Central memory CD8-positive, alpha-beta T cell (primary cell): ENCODE measurements at places on chromosomes 4 and X.

- DNase-seq: no peak
Measured at GRCh38 chr4:98627531-98628257, 30.7 kb downstream of the TSPAN5 start.

- no peak for DNase-seq
Measured at GRCh38 chrX:96843566-96843965, 40.1 kb upstream of the RPA4 start.

- DNase-seq: no peak
Measured at GRCh38 chr4:6383929-6384328, 88.5 kb downstream of the PPP2R2C start.

- peak; percentile 76 for DNase-seq
Measured at GRCh38 chr4:1870328-1870577, 940 bp upstream of the NSD2 start.

- no peak for DNase-seq
Measured at GRCh38 chrX:21837056-21837455, 2.4 kb upstream of the MBTPS2 start.

GRCh38 chr4:76747563-76747962 lies 150.4 kb downstream of the SOWAHB start:
- DNase-seq: no peak

GRCh38 chr4:37892641-37893040 lies 1.8 kb downstream of the TBC1D1 start:
- DNase-seq: no peak

DNA sequence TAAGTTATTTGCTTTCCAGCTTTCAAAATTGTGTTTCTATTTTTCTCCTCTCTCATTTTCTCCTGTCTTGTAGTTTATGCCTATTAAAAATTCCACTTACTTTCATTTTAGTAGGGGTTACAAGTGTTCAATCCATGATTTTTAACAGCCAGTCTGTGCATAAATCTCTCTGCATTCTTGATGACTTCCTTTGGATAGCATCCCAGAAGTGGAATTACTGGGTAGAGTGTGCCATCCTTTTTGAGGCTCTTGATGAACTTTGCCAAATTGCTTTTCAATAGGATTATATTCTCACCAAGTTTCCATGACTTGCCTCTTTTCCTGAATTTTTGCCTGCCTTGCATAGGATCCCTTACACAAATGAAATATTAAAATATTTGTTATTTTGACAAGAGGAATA lies 58.5 kb downstream of the DIPK2B start:
- no peak for DNase-seq

DNA sequence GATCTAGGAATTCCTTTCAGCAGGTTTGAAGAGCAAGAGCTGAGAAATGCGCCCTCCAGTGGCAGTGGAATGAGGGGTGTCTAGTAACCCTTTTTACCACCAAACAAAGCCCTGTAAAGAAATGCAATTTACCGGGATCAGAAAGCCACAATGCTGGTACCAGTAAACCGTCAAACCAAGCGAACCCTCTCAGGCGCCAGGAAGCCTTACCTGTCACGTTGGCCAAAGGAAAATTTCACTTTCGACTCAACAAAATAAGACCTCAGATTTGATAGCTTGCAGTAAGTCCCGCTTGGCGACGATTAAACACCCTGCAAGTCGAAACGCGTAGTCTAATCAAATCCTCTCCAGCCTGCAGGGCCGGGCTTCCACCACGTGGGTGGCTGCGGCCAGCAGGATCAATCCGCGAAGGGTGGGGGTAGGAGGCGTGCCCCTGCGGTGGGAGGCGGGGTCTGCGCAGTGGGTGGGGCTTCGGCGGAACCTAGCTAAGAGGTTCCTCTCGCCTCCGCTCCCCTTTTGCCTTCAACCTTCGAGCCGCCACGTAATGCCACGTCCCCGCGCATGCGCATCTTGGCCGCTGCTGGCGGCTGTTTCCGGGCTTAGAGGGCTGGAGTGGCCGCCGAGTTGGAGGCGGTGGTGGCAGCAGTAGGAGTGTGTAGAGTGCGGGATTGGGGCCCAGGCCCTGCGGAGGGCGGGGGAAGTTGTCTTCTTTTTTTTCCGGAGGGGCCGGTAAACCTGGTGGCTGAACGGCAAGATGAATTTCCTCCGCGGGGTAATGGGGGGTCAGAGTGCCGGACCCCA lies at the start of gene USO1:
Gene USO1 (plus strand): TSS at position 512 of the 801 bp plus-strand sequence. CDS start 243 bp downstream, at position 755.
- DNase-seq: peak; percentile 100

DNA sequence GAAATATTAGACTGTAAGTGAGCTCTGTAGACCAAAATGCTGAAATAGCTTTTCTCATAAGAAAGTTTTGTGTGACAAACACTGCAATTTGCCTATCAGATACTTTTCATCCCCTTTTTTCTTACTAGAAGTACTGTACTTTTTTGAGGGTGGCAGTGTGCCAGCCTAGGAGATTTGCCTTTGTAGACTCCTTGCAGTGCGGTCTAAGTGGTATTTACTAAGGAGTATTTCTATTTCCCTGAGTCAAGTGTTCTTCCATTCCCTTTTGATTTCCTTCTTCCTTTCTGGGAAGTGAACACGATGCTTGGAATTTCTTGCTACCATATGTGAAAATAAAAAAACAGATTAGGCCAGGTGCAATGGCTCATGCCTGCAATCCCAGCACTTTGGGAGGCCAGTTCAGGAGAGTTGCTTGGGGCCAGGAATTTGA lies 34.6 kb downstream of the PDLIM5 start:
- DNase-seq: no peak

- DNase-seq: no peak
Measured at GRCh38 chr4:2819244-2820215, 24.1 kb upstream of the ADD1 start.

DNA sequence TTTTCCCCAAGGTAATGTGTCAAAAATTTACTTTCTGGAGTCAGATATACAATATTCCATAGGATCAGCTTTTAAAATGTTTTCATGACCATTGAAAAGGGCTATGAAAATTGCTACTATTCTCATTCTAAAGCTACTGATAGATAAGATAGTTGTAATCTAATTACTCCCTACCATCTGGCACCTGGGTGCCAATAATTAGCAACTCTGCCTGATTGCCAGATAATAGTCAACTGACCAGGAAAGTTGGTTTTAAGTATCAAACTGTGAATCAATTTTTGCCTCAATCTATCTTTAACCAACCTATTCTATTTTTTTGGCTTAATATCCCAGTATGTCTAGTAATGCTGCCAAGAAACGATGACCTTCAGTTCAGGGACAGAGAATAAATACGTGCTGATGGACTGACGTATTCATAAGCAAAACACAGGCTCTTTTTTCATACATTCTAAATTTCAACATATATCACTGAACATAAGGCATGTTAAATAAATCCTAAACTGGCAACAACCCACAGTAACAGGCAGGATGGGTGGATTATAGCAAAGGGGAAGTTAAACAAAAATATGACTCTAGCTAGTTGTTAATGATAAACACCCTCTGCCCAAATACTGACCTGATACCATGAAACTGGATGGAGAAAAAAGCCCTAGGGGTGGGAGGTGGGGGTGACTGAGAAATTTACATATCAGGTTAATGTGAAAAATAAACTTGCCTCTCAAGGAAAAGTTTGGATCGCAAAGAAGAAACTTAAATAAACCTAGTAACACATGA lies 18.2 kb downstream of the SH3RF1 start:
- DNase-seq: no peak

DNA sequence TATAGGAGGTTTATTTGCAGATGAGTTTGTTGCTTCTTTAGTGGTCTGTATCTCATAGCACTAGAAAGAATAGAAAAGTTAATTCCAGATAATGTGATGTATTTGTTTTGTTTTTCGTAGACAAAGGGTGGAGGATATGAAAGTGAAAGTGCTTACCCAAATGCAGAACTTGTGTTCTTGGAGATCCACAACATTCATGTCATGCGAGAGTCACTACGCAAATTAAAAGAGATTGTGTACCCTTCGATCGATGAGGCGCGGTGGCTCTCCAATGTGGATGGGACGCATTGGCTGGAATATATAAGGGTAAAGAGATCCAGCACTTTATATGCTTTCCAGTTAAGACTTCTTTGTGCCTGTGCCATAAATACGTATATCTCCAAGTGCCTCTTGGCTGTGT lies 43.3 kb downstream of the MTMR1 start:
- no peak for DNase-seq

GRCh38 chr4:146485968-146486367 lies 35.8 kb downstream of the SLC10A7 start:
- DNase-seq: no peak

- no peak for DNase-seq
Measured at GRCh38 chr4:25847329-25847728, 15.5 kb downstream of the SEL1L3 start.

DNA sequence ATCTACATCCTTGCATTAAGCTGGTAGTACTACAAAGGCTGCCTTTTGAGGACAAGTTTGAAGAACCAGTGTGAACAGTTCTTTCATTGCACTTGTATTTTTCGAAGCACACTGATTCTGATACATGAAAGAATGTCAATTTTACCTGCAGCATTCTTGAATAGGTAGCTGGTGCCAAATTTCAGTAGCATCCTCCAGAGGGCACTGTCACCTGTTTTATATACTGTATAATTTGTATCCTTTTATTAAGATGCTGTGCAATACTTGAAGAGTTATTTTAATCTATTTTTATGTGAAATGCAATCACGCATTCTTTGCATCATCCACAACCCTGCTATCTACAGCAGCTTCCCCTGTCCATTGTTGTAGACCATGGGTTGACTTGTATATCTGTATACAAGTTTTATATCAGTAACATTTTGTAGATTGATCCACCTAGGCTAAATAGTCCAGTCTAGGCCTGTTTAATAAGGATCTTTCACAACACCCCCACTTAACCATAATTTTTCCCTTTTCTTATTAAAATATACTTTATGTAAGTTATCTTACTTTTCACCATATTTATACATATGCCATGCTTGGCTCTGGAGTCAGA lies 325.7 kb downstream of the PCDH7 start:
- no peak for DNase-seq

GRCh38 chrX:124194901-124195300 lies 137.6 kb upstream of the TEX13D start:
- no peak for DNase-seq

- no peak for DNase-seq
Measured at GRCh38 chrX:126551725-126552312, 795 bp downstream of the DCAF12L1 start.

GRCh38 chrX:41350150-41350975 lies 16.4 kb downstream of the DDX3X start:
- DNase-seq: no peak

- no peak for DNase-seq
Measured at GRCh38 chr4:5043579-5043978, 7.7 kb upstream of the STK32B start.

DNA sequence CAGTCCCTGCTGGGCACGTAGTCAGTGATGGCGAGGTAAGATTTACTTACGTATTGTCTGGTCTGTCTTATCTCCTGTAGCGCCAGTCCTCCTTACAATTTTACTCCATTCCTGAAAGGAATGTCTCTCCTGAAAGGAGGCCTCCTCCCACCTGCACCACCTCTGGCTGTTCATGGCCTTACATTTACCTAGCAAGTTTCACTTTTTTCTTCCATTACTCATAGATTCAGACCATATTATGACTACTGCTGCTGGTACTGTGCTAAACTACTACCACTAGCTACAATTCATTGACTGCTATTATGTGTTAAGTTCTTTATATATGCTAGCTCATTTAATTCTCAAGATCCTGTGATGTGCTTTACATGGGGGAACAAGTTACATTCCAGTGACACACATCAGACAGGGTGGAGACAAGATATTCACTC lies 189.9 kb downstream of the BMPR1B start:
- no peak for DNase-seq

DNA sequence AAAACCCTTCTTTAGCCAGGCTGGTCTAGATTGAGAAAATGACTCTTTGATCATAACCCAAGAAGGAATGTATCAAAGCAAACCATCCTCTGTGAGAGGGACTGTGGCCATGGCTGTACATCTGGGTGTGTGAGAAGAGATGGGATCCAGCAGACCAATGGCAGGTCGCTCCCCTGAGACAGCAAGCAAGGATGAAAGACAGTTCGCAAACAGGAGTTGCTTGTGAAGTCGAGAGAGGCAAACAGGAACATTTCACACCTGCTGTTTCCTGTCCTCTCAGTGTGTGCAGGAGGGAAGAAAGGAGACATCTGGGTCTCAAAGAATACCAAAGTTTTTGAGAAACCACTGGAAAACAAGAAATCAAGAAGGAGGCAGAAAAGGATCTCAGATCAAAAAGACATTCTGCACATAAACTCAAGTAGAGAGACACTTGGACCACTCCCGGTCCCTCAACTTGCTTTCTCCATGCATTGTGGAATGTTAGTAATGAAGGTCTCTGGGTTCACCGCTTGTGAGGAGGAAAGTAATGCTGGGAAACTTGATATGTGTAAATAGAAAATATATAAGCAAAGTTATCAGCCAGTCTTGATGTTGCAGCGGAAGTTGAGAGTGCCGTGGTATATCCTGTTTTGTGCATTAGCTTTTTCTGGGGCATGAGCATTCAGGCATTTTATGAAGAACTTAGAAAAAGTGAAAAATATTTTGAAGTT lies 327.5 kb downstream of the BMPR1B start:
- no peak for DNase-seq

DNA sequence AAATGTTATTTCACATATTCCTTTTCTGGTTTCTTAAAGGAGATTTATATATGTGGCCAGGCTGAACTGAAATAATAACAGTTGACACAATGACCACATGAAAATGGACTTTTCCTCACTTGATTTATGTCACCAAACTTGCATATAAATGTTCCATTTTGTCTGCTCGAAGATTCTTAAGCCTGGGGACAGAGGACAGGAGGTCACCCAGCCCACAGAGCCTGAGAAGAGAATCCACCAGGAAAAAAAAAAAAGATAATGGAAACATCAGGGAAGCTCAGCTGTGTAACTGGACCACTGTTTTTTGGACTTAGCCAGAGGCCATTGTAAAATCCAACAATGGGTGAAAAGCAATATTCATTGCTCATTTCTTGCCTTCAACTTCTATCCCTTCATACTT lies 359.0 kb upstream of the FGF16 start:
- no peak for DNase-seq

- no peak for DNase-seq
Measured at GRCh38 chr4:189597341-189597740, 343.3 kb upstream of the FRG1 start.

GRCh38 chr4:83734576-83734975 lies 198.7 kb downstream of the GPAT3 start:
- DNase-seq: no peak

GRCh38 chr4:37568489-37568888 lies 117.7 kb downstream of the RELL1 start:
- DNase-seq: no peak

DNA sequence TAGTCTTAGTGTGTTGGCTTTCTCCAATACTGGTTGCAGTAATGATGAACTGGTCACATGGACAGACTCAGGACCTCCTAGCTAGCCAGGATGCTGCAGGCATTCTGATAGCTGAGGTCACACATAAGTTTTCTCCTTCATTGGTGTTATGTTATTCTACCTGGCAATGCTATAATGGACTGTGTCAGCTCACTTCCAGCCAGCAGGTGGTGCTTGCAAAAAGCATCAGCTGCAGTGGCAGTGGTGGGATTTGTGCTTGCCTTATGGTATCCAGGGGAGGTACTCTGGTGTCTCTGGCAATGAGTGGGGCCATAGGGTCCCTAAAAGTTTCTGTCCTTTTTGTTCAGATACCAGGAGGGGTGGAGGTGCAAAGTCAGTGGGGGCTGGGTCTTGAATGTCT lies 33.6 kb downstream of the ZNF330 start:
- no peak for DNase-seq

- no peak for DNase-seq
Measured at GRCh38 chr4:150178161-150178560, 99.9 kb downstream of the DCLK2 start.
